Activated CD4-positive, alpha-beta T cell treated with anti-CD3 and anti-CD28 coated beads, Interleukin-2, Interleukin-6, amounts not matched to agents 100 ng/mL and 50 ng/mL, durations not matched to agents 16 hours and 8 hours (primary cell): ENCODE measurements at places on chromosomes 12 and 14.

DNA sequence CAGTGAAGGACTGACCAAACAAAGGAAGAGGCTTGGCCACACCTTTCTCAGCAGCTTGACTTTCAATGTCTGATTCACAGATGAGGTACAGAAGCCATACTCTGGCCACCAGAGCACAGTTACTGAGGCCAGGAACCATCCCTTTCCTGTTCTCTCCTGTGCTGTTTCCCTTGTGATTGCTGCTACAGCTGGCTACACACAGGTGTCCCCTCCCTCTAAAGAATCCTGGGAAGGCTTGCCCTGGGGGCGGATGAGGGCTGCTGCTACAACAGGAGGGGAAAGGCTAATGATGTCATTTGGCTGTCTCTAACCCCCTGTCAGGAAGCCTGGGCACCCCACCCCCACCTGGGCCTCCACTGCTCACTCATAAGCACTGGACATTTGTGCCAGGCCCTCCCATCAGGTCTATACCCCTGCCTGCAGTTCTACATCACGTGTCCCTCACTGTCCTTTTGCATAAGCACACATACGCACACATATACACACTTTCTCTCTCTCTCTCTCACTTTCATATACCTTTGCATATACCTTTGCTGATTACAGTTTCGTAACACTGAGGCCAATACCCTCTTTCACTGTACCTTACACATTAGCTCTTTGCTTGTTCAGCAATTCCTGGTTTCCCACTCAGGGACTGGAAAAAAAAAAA lies 41.4 kb downstream of the PRPF40B start:
- DNase-seq, result no peak

- DNase-seq, result peak; percentile 6
These were observed 60.4 kb upstream of the FAR2 start for GRCh38 chr12:29088611-29089219.

DNA sequence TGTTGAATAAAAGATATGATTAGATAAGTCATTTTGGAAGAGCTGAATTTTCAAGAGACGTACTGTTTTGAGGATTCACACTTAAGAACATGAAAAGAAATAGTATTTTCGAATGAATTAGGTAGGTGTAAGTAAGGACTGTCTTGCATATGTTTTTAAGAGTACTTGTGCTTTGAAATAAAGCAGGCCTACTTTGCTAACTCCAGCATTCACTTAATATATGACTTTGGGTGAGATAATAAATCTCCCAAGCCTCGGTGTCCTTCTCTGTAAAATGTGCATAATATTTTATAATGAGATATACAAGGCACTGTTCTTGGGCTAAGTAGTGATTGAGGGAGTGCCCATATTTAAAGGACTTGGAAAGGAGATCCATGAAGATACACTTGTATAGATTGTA lies 54.6 kb downstream of the WASHC4 start:
- no peak for DNase-seq

GRCh38 chr12:52193991-52194390 lies 2.2 kb upstream of the KRT80 start:
- no peak for DNase-seq

DNA sequence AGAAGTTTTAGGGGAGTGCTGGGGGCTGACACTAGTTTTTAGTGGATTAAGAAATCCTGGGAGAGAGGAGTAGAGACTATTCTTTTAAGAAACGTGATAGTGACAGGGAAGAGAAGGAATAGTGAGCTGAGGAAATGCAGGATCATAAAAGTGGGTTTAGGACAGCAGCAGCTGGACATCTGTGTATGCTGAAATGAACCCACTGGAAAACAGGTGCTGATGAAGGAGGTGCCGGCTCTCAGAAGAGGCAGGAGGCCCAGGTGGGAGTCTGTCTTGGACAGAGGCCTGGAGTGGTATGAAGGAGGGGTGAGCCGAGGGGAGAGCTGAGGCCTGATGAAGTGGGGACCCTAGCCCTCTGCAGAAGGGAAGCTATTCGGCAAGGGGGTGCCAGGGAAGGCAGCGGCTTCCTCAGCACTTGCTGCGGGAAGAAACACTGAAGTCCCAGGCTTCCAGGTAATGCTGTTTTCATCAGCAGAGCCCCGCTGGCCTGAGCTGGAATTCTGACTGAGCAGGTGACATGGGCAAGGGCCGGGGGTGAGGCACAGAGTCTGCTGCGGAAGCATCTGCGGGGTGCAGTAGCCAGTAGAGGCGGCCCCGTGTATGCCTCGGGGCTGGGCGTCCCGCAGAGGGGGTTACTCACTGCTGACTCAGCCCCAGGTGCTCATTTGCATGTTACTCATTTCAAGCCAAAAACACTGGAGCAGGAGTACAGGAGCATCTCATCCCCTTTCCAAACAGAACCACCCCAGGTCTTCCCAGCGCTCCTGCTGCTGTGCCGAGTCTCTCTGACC lies 89.7 kb downstream of the TMCC3 start:
- DNase-seq, result peak; percentile 19

- DNase-seq, result no peak
These were observed 1.1 kb downstream of the CKB start for GRCh38 chr14:103521438-103521950.

- no peak for DNase-seq
These were observed 40.4 kb downstream of the LLPH start for GRCh38 chr12:66090157-66090556.

- DNase-seq, result no peak
These were observed 6.0 kb upstream of the CHD4 start for GRCh38 chr12:6613015-6613775.

GRCh38 chr14:34843011-34843554 lies 32.1 kb downstream of the BAZ1A start:
- peak; percentile 85 for DNase-seq

GRCh38 chr12:76590131-76590530 lies 30.6 kb upstream of the OSBPL8 start:
- DNase-seq, result no peak

DNA sequence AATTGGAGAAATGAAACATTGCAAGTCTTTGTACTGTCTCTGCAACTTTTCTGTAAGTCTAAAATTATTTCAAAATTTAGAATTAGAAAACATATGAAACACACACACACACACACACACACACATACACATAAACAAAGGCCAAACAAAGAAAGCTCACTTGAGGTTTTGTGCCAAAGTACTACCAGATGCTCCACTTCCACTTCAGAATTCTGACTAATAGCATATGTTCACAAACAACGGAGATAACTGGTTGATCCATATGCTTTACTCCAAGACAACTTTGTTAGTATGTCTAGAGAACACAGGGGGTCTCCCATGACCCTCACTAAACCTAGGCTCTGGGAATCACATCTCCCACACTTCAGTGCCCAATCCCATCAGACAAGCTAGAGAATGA lies 133.8 kb upstream of the CLEC14A start:
- DNase-seq, result no peak

DNA sequence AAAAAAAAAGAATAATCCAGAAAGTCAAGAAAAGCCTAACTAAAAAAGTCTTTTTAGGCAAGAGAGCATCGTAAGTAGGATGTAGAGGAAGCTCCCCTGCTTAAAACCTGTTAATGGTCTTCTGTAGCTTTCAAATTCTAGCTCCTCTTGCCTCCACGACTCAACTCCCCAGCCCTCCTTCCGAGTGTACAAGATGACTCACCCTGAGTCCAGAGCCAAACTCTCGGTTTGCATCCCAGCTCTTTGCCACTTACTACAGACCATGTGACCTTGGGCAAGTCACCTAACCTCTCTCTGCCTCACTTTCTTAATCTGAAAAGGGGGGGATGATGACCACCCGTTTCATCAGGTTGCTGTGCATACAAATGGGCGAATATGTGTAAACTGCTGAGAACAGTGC lies 460.4 kb downstream of the DPF3 start:
- DNase-seq, result no peak

GRCh38 chr12:57605811-57606311 lies 1.2 kb downstream of the DTX3 start:
- no peak for DNase-seq

GRCh38 chr12:58434726-58435125 lies 485.6 kb downstream of the LRIG3 start:
- DNase-seq, result no peak

- DNase-seq, result no peak
These were observed 227.2 kb downstream of the MED13L start for GRCh38 chr12:116050275-116050674.

DNA sequence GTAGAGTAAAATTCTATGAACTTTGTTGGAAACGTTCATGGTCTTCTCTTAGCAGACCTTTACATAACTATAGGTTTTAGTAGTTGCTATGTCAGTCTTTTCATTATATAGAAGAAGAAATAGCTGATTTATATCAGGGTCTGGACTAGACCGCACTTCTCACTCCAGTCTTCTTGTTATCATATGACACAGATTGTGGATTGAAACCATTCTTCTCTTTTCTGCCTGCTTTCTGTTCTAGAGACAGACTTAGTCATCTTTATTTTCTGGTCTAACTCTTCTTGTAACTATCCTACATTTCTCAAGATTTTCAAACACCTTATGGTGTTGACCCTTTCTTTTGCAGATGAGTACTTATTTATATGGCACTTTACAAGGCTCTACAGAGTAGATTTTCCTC lies 55.7 kb downstream of the PCNX1 start:
- no peak for DNase-seq

- DNase-seq, result no peak
These were observed 15.0 kb upstream of the ACTN1 start for GRCh38 chr14:68994056-68994455.

GRCh38 chr12:46547421-46548354 lies 175.1 kb upstream of the SLC38A2 start:
- no peak for DNase-seq

GRCh38 chr14:94934276-94934810 lies 164.4 kb upstream of the GSC start:
- DNase-seq, result no peak

DNA sequence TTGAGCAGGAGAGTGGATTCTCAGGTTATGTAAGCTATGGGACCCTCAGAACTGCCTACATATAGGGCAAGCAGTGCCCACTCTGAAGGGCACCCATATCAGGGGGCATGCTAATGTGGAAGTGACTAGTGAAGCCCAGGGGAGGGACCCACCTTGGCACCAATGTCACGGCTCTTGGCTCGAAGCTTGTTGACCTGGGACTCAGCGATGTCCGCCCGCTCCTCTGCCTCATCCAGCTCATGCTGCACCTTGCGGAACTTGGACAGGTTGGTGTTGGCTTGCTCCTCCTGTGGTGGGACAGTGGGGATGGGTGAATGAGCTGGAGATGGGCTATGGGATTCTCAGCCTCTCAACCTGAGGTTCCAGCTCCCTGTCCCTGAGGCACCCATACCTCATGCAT lies 5.4 kb downstream of the CMTM5 start:
- DNase-seq, result no peak

DNA sequence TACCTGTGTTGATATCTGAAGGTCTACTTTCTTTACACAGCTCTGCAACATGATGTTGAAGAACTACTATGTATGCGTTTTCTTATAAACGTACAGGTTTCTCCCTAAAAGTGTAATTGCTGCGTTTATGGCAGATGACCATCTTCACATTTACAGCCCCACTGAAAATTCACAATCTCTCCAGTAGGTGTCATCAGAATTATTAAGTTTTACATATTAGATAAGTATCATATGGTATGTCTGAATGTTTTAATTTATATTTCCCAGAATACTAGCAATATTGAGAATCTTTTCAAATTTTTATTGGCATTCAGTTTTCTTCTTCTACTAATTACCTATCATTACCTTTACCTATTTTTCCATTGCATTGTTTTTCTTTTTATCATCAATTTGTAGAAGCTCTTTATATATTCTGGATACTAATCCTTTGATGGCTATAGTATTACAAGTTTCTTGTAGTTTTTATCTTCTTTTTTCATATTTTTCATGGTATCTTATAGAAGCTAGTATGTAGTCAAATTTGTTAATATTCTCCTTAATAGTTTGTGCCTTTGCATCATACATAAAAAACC lies 123.5 kb downstream of the CAPZA3 start:
- DNase-seq, result peak; percentile 25

GRCh38 chr12:93440043-93440835 lies 1.5 kb downstream of the UBE2N start:
- DNase-seq, result no peak

DNA sequence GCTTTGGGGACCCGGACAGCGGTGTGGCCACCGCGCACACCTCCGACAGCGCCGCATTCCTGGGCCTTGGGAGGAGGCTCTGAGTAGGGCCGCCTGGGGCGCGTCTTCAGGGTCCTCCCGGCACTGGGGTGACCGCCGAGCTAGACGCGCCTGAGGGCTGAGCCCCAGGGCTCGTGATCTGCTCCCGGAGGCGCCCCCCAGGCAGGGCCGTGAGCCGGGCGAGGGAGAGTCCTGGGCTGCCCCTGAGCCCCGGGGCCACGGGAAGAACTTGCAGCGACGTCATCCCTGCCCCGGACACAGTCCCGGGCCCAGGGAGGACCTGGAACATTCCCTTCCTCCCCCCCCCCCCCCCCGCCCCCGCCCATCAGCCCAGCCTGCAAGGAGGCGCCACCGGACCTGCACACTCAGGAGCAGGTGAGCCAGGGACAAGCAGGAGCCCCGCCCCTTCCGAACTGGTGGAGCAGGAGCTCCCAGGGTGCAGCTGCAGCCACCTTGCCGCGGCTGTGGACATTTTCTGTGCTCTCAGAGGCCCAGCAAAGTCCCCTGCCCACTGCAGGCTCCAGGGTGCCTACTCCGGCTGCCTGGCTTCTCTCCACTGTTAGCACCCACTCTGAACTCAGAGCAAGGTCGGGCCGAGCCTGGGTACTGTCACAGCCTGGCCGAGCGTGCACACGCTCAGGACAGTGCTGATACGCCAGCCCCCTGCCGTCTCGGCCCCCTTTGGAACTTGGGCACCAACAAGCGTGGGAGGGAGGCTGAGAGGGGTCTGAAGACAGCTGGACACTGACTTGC lies 50.7 kb downstream of the A2M start:
- DNase-seq, result no peak

DNA sequence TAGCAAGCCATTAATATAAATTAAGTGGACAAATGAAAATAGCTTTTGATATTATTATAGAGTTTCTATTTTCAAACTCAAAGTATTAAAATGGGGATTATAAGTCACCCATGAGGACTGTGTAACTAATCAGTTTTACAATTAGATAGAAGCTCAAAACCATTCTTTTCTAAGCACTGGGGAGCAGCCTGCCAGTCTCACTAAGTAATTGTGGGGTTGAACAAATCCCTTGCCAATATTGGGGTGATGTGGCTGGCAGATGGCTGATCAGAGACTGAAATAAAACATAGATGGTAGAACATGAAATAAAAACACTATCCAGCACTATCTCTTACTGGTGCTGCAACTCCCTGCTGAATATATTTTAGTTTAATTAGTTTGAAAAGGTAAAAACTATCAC lies 353.2 kb downstream of the FLRT2 start:
- no peak for DNase-seq

DNA sequence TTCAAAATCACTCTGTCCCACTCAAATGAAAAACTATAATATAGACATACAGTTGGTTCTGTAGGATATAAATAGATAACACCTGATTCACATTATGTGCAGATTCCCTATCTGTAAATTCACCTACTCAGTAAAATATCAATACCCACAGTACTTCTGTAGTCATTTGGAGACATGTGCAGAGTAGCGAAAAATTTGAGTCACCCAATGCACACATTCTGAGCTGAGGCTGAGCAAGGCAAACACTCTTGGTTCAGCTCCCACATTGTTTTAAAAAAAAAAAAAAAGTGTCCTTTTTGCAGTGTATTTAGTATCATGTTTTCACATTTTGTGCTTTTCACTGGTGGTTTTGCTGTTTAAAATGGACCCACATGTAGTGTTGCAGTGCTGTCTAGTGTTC lies 27.3 kb upstream of the BBS10 start:
- DNase-seq, result peak; percentile 43
